NCI-H1694 treated with DMSO at 0.1 percent for 48 hours (cell line): ENCODE measurements at places on chromosomes 5 and 9.

DNA sequence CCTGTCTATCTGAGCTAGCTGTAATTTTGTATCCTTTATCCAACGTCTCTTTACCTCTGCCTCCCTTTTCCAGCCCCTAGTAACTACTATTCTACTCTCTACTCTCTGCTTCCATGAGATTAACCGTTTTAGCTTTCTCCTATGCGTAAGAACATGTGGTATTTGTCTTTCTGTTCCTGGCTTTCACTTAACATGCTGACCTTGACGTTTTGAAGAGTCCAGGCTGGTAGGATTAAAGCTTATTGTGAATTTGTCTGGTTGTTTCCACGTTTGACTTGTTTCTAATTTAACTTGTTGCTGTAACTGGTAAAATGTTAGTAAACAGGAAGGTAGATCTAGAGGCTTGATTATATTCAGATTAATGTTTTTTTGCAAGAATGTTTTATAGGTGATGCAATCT lies 385.3 kb downstream of the PSAT1 start:
- no peak for DNase-seq

GRCh38 chr5:91211997-91212713 lies 171.0 kb downstream of the ARRDC3 start:
- DNase-seq: no peak

DNA sequence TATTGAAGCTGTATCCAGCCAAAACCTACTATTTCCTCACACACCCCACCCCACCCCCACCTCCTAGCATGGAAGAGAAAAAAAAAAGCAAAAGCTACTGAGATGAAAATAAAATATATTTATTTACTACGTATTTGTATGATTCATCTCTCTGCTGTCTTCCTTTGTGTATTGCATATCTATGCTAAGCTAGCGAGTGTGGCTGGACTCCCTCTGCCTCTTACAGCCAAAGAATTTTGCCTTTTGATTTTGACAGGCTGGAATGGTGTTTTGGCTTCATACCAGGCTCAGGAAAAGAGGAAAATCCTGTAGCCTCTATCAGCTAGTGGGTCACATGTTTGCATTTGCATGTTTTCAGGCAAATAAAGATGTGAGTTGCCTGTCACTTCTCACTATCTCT lies 2.2 kb downstream of the ABLIM3 start:
- no peak for DNase-seq

DNA sequence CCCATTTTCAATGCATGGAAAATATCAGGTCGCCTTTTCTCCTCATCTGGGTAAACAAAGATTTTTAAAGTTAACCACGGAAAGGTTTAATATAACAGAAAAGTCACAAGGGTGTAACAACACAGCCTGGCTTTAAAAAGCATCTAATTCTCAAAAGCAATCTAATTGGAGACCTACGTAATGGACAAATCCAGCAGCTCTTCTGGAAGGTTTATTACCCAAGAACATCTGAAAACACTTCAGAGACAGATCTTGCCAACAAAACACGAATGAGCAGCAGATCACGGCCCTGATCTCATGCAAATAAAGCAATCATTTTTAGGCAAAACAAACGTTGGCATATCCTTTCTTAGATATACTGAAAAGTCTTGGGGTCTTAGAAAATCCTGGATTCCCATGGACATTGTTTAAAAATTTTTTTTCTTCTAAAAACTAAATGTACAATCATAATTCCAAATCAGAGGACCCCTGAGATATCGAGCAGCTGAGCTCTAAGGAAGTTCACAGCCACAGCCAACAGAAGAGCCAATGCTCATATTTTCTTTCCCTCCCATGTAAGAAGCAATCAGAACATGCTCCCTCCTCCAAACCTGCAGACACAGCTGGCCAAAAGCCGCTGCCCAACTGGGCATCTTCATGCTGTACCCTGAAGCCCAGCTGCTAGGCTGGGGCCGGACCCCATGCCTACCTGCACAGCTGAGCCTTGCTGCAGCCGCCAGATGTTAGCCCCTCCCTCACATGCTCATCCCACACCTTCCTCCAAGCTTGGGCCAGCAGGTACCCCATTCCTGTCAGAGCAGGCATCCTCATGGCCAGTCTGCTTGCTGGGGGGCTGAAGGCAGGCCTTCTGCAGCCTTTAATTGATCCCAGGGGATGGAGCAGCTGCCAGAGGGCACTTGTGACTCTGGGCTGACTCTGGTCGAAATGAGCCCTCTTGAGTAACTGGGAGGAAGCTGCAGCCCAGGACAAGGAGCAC lies 11.2 kb downstream of the ANKS6 start:
- no peak for DNase-seq

DNA sequence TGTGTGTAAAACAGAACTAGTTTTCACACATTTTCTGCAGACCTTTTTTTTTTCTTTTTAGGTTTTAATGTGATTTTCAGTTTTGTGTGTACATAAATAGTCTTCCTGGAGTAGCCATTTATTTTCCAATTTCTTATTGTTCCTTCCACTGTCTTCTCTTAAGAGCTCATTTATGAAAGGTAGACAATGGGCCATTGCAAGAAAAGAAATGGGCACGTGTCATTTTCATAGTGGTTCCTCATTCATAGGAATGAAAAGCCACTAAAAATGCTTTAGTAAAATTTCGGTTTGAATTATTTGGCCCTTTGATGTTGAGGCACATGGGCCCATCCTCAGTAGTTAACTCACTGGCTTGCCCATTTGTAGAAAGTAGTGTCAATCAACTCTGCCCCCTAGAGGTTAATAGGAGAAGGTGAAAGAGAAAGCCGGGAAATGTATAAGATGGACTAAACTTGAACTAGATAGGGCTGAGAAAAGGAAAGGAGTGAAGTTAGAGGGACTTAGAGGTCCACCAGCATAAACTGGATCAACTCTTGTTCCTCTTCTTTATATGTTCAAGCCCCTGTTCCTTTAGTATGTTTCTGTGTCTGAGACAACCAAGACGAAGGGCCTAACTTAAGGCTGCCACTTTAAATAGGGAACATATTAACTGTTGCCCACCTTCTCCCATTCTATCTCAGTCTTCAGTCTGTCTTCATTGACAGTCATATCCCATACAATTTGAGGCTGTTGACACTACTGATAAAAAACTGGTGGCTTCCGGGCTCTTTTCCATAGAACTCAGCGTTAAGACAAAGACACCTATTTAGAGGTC lies 72.6 kb downstream of the SMARCA2 start:
- DNase-seq: peak; percentile 72

DNA sequence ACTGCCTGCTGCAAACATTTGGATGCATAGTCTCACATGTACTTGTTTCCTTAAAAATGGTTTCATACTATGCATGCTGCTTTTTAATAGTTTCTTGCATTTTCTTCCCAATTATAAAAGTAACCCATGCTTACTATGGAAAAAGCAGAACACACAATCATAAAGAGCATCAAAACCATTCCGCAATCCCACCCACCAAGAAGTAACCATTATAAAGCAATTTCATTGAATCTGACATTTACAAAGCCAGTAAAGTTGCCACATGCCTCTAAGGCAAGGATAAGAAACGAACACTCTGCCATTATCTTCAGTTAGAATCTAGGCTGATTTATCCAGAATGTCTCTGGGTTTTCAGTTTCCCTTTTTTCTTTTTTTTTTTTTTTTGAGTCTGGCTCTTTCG lies 92.7 kb upstream of the OSMR start:
- no peak for DNase-seq

- DNase-seq: no peak
These were observed 410.6 kb upstream of the DAB2 start for GRCh38 chr5:39835371-39835770.

- DNase-seq: no peak
These were observed 272.8 kb downstream of the DOCK8 start for GRCh38 chr9:487429-487828.

- no peak for DNase-seq
These were observed 102.9 kb downstream of the C9orf152 start for GRCh38 chr9:110105107-110105506.
